NCI-H1417 treated with DMSO at 0.1 percent for 48 hours (cell line): ENCODE measurements at places on chromosomes 1 and 21.

GRCh38 chr1:80929868-80930508 lies 870.7 kb upstream of the ADGRL2 start:
- no peak for DNase-seq

DNA sequence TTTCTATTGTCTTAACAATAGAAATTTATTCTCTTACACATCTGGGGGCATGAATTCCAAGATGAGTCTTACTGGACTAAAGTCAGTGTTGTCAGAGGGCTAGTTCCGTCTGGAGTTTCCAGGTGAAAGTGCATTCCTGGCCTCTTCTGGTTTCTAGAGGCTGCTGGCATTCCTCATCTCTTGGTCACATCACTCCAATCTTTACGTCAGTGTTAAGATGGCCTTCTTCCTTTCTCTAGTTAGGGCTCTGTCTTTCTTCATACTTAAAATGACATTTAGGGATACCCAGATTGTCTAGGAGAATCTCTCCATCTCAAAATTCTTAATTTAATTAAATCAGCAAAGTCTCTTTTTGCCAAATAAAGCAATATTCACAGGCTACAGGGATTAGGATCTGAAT lies 13.3 kb upstream of the PDC start:
- DNase-seq, result no peak

DNA sequence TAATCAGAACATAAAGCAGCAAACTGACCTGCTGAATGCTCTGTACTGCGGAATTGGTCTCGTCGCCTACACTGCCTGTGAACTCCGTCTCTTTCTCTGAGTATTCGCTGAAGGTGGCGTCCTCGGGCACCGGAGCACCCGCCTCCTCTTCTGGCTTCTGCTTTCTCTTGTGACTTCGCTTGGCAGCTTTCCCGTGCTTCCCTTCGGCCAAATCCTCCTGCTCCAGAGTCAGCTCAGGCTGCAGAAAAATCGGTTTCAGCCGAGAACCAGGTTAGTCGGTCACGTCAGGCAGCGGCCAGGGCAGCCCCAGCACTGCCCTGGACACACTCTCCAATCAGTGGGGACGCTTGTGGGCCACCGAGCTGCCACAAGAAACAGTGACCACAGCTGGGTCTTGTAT lies 35.8 kb upstream of the RIPK4 start:
- no peak for DNase-seq

- no peak for DNase-seq
Measured at GRCh38 chr1:59310549-59311250, 13.8 kb downstream of the FGGY start.

GRCh38 chr1:234244482-234244881 lies 128.8 kb upstream of the COA6 start:
- DNase-seq, result no peak

DNA sequence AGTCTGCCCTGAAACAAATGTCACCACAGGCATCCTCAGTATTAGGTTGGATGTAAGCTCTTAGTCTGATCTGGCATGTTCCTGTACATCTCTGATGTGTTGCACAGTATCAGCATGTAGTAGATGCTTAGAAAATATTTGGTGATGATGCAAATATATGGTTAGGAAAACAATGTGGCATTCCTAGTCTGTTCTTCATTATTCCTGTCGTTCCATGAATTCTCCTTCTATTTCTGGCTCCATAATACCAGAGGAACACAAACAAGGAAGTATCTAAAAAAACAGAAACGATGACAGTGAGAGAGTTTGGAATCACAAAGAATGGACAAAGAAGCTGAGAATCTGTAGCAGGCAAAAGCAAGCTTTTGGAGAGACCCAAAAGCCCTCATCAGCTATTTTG lies 236.6 kb downstream of the HHAT start:
- no peak for DNase-seq

DNA sequence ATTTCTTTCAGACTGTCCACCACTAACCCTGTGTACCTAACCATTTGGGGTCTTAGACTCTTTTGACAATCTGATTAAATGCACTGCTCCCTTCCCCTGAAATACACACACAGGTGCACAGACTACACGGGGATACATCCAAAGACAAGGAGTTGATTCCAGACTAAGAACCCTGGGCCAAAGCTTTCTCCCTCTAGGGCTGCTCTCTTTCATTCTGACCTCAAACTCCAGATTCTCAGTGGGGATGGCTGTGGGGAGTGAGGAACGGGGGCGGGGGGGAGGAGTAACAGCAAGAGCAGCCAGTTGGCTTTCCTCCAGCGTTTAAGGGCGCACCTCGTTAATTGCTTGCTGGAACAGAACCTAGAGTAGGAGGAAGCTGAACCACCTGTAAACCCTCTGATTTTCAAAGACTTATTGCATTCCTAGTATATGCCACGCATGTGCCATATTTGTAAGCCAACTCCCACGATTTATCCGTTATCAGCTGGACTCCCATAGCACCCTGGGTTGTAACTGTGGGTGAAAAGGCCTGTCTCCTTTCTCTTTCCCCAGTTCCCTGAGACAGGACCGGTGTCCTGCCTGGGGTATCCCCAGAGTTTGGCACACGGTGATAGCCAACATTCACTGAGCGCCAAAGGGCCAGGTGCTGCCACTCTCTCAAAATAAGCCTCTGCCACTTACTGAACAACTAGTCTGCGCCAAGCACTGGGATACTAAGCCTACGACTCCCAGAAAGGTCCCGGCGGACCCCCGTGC lies 920 bp downstream of the MTHFR start:
- DNase-seq, result no peak

GRCh38 chr1:31772669-31773248 lies 8.6 kb upstream of the ADGRB2 start:
- DNase-seq, result no peak

DNA sequence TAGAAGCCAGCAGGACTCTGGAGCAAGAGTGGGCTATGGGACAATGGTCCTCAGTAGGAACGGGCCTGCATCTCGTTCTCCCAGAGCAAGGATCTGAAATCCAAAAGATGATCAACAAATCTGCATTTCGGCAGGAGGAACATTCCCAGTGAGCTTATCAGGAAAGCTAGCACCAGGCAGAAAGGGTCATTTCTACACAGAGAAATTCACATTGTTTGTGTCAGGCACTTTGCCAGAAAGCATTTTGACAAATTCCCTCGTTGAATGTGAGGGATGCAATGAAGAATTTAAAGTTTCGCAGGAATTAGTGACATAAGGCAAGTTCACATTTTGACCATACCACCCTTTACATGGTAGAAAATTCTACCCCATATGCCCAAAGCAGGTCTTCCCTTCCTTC lies 31.6 kb upstream of the ETS2 start:
- DNase-seq, result no peak

DNA sequence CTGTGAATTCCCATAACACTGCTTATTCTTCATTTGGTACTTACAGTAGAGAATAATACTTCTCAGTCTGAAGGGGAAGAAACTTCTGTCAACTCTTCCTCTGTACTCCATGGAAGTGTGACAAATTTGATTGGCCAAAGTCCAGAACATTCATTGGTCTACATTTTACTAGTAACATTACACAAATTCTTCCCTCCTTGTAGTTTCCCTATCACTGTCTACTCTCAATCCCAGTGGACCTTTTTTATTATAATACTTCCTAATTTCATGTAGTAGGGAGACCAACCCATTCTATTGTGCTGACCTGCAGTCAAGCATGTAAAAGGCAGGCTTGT lies 74.7 kb downstream of the ALG6 start:
- no peak for DNase-seq

- no peak for DNase-seq
Measured at GRCh38 chr1:223245983-223246382, 102.9 kb upstream of the TLR5 start.

DNA sequence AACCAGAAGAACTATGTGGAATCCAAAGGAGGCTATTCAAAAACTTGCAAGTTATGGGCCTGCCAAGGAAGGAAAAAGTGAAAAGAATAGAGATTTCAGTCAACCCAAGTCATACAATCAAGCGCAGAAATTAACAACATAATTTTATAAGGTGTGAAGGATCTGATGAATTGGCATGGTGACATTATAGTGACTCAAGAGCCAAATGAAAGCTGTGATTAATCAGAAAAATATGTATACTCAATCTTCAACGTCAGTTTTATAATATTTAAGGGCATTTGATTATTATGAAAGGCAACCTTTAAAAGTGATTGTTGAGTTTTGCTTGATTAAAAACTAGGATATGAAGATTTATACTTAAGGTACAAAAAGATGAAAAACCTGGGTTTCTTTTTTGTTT lies 37.8 kb upstream of the THEM4 start:
- DNase-seq, result no peak

- DNase-seq, result no peak
Measured at GRCh38 chr1:39671793-39672550, at the start of gene NT5C1A. NT5C1A (minus strand) TSS chr1:39672107; CDS start chr1:39672038, 69 bp downstream.

DNA sequence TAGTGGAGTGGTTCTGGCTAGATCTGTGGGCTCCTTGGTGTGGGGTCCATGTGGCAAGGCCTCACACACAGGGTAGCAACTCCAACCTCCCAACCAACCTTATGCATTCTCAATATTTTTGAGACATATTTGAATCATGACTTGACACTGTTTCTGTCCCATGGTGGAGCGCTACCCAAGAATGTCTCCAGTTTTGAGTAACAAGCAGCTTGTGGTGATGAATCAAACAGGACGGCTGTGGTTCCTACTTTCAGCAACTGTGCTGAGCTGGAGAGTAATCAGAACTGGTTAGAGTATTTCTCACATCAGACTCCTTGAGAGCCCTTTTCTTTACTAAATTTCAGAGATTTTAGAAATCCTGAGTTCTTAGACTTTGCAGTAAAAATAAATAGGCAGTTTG lies 3.1 kb downstream of the LCE3D start:
- no peak for DNase-seq

DNA sequence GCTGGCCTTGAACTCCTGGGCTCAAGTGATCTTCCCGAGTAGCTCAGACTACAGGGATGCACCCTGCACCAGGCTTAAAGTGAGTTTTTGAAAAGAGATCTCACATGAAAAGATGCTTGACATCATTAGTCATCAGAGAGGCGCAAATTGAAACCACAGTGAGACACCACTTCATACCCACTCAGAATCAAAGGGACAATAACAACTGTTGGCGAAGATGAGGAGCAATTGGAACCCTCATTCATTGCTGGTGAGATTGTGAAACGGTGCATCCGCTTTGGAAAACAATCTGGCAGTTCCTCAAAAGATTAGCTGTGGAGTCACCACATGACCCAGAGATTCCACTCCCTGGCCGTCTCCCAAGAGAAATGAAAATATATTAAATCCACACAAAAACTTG lies 122.3 kb downstream of the PGBD5 start:
- no peak for DNase-seq

DNA sequence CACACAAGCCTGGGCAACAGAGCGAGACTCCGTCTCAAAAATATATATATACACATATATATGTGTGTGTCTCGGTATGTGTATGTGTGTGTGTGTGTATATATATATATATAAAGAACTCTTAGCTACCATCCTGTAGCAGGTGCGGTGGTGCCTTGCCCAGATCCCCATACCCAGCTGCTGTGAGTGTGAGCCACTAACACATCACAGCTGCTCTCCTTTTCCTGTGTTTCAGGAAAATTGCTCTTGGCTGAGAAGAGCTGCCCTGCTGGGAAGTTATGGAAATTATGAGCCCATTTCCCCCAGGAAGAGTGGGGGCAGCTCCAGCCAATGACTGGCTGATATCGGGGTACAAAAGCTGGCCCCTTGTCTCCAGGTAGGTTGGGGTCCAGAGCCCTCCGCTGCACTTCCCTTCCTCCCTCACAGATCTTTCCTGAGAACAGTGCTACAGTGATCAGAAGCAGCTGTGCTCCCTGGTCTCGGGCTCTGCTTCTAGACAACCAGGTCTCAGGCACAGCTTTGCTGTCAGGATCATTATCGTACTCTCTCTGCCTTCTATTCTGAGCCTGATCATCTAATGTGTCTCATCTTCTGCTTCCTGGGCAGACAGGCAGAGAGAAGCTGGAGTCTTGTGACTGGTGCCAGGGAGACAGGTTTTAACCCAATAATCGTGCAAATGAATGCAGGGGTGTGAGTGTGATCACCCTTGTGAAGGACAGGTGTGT lies 109.6 kb upstream of the ZNF678 start:
- DNase-seq, result no peak

DNA sequence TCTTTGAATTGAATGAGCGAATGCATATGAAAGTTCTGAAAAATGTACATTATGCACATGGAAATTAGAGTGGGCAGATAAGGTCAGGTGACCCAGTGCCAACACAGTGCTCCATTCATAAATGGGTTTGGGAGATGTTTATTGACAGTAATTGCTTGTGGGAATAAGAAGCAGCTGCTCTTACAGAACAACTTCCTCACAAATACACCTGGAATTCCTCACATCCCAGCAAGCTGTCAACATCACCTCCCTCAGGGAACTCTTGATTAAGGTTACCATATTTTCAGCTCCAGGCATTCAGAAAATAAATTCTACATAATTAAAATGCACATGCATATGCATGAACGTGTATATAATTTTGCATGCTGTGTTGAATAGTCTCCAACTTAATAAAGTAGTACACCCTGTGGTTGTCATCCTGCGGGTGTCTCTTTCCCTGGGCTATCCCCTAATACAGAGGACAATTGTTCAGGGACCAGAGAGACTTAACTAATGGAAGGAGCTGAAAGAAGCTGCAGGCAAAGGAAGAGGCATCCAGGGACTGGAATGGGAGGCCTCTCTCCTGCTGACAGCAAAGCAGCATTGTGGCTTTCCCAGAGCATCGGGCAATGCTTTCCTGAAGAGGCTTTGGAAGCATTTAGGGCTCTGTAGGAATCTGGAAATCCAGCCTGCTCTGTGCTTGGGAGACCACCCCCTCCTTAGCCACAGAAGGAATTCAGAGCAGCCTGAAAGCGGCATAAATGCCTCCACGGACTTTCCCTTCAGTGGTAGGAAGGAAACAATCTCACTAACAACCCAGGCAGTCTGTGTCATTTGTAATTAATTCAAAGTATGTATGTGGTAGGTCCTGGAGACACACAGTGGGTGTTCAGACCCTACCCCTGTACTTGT lies 55.2 kb upstream of the GNG12 start:
- no peak for DNase-seq

DNA sequence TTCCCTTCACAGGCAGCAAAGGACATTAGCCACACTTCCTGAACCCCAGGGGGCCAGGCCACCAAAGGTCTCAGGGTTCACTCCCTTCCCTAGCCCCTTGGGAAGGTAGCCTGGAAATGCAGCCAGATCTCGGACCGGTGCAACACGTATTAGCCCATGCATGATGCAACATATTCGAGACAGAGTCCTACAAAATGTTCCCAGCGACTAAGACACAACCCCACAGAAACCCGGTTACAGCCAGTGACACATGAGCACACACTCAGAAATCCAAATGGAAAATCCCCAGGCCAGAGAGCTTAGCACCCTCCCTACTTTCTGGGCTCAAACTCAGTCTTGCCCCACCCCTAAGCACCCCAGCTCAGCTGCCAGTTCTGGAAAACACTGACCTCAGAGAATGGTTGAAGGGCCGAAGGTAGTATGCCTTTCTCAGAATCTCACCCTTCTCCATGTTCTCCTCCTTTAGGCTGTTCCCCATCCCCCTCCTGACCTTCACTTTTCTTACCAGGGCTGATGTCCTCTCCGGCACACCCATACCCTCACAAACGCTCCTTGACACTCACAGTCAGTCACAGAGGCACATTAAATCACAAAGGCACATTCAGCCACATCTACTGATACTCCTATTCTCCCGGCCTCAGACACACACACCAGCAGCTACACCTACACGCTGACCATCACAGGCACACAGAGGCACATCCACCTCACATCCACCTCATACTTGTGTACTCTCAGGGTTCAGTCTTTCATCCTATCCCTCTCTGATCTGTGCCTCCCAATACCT lies at the start of gene TSPAN1:
TSS of gene TSPAN1 (plus strand) at position 640 of the 784 bp plus-strand sequence. CDS start 6,021 bp downstream, outside the sequence.
- DNase-seq, result no peak

GRCh38 chr1:182249201-182249676 lies 142.4 kb downstream of the GLUL start:
- DNase-seq, result no peak

GRCh38 chr1:153343040-153343681 lies 5.5 kb downstream of the PGLYRP4 start:
- no peak for DNase-seq

- DNase-seq, result no peak
Measured at GRCh38 chr1:51664421-51665240, 47.7 kb downstream of the OSBPL9 start.
